ENCODE measurements at places on chromosomes 5 and 9.
A peak's percentile ranks its signal among the peaks of the same experiment; 100 is the strongest.

DNA sequence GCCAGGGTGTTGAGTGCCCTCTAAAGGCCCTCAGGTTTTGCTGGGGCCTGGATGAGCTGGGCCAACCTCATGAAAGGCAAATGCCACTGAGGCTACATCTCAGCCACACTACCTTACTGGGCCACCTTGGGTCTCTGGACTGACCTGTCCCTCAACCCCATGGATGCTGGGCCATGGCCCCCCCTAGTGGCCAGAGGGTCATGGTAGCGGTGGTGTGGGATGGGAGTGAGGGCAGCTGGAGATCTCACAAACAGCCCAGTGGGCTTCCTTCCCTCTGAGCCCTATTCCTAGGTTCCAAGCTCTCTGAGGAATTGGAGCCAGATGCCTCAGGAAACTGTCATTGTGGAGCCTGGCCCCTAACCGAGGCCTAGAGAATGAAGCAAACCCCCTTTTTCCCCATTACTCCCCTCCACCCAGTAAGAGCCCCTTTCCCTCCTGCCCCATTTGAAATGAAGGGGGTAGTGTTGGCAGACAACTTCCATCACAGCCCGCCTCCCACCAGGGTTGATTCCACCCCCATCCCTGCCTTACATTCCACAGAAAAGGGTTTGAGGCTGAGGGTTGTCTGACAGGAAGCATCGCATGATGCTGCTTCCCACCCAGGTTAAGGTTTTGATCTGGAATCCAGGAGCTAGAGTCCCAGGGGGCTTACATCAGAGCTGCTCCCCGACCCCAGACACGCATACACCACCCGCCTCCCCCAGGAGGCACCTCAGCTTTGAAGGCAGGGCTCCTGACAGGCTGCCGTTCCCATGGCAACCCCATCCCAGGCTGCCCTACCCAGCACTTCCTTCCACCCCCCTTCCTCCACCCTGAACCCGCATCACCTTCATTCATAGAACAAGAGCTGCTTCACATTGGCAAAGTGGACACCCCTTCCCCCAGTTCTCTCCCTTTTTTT lies 63.9 kb downstream of the PCDH1 start:
- peak; percentile 45 for DNase-seq

DNA sequence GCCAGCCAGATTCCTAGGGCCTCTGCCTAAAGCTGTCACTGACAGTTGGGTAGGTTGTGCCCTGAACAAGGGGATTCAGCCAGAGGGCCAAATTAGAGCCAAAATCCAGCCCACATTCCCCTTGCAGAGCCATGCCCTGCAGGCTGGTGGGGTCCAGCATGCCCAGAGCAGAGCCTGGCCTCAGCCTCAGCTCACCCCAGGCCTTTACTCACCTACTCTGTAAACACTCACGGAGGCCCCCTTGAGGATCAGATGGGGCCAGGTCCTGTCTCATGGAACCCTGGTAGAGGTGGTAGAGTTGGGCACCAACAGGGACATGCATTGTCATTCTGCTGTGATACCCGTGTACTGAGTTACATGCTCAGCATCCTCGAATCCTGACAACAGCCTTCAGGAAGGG lies 74.9 kb downstream of the LMX1B start:
- DNase-seq, result no peak

DNA sequence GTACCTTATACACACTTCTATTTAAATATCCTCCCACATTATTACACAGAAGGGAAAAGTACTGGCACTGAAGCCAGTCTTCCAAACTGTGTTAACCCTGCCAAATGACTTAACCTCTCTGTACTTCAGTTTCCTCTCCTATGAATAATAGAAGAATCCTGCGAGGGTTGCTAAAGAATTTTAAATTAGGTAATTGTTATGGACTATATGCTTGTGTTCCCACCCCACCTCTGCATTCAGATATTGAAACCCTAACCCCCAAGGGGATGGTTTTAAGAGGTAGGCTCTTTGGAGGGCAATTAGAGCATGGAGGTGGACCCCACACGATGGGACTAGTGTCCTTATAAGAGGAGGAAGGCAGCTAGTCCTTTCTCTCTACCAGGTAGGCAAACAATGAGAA lies 72.7 kb downstream of the TTLL11 start:
- DNase-seq, result no peak

DNA sequence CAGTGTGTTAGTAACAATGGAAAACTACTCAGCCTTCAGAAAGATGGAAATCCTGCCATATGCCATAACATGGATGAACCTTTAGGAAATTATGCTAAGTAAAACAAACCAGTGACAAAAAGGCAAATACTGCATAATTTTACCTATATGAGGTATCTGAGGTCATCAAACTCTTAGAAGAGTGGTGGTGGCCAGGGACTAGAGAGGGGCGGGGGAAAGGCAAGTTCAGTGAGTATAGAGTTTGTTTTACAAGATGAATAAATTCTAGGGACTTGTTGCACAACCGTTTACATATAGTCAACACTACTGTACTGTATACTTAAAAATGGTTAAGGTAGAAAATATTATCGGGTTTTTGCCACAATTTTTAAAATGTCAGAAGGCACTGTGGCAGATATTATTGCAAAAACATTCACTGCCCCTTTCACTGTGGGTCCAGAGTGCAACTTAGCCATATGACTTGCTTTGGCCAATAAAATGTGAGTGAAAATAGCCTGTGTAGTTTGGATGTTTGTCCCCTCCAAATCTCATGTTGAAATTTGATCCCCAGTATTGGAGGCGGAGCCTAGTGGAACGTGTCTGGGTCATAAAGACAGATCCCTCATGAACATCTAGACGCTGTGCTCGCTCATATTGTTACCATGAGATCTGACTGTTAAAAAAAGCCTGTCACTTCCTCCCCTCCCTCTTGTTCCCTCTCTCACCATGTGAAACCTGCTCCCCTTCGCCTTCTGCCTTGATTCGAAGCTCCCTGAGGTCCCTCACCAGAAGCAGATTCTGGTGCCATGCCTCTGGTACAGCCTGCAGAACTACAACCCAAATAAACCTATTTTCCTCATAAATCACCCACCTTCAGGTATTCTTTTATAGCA lies 9.5 kb downstream of the ZNF367 start:
- no peak for DNase-seq

DNA sequence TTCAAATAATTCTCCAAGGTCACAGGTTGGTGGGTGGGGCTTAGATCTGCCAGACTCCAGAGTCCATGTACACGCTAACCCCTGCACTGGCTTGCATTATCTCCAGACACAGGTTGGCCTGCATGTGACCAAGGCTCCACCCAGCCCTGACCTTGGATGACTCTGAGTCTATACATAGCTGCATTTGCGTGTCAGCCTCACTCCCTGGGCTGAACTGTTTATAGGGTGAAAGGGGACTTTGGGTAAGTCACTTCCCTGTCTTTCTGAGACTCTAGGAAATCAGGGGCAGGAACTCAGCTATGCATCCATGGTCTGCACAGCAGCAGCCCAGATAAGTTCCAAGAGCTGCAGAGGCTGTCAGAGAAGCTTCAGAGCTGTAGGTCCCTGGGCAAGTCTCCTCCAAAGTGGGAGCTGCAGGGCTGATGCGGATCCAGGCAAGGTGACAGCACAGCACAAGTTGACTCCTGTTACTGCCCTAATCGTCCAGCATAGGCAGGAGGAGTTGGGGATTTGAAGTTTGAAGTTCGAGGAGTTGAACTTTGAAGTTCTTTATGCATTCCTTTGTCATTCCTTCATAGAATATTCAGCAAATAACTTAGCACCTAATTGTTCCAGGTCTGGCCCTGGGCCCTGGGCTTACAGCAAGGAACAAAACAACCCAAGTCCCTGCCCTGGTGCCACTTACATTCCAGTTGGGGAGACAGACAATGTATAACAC lies 53.4 kb downstream of the SLC22A5 start:
- no peak for DNase-seq

DNA sequence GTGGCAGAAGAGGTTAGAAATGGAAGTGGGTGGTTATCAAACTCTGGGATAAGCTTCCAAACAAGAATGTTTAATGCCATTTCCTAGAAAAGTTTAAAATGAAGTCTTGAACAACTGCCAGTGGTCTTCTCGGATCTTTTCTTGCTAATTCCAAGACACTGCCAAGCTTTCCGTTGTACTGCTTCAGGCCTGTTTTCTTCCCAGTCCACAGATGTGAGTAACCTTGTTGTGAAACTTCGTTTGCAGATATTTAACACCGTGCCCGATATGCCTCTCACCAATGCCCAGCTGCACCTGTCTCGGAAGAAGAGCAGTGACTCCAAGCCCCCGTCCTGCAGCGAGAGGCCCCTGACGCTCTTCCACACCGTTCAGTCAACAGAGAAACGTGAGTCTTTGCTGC lies 269.8 kb downstream of the NR3C1 start:
- no peak for DNase-seq

DNA sequence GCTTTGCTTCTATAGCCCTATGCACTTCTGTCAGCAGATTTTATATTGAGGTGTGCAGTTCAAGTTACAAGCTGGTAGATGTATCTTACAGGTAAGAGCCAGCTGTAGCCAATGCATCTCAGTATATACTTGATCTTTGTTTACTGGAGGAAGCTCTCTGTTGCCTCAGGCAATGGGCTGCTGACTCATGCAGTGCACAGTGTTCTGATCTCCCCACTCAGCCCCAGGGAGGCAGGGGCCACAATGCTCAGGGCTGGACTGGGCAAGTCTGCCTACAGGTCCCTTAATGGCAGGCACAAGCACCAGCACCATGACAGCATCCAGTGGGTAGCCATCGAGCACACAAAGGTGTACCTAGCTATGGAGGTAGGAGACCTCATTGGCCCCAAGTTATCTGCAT lies 178.8 kb upstream of the CDH10 start:
- no peak for DNase-seq

DNA sequence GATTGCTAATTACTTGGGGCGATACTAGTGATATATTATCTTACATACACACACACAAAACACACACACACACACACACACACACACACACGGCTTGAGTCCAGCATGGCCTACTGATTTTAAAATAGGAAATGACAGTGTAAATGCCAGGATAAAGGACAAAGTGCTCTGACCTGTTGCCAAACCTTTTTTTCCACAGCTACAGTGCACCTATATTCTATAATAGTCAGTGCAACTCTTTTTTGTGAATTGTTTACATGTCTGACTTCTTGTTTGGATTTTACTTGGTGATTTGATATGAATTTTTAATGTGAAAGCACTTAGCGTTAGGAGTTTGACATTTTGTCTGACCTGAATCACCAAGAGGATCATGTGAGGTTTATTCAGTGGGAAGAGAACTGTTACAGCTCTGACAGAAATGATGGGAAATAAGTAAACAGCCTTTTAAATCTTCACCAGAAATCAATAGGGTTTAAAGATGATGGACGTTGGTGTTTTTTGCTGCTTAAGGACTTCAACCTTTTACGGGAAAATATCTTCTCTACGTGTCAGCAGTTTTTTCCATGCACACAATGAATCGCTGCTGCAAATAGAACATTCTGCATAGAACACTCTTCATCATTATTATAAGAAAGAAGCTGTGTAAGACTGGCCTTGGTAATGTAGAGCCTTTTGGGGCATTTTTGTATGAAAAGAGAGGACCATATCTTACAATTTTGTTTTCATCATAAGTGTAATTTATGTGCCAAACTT lies 218.5 kb downstream of the RANBP17 start:
- no peak for DNase-seq

GRCh38 chr9:101271102-101271501 lies 113.7 kb downstream of the BAAT start:
- no peak for DNase-seq

DNA sequence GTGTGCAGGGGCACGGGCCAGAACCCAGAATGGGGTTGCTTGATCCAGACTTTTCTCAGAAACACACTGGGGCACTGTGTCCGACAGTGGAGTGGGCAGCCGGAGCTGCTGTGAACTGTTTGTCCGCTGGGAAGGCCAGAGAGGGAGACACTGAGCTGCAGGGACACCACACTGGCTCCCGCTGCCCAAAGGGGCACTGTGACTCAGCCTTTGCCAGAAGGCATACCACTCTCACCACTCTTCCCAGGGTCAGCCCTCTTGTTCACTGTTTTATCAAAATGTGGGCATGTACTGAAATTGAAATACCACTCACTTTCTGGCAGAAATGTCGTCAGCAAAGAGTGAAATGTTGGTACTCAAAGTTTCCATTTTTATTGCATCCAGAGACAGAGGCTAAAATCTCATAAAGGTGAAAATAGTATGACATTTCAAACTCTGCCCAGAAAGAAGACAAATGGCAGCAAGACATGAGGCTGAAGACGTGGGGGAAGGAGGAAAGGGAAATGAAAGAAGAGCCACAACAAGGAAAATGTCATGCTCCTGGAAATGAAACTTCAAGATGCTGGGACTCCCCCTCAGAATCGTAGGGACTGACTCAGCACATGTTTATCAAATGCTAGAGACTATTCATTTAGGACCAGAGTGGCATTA lies 4.5 kb upstream of the IL7R start:
- DNase-seq, result no peak

DNA sequence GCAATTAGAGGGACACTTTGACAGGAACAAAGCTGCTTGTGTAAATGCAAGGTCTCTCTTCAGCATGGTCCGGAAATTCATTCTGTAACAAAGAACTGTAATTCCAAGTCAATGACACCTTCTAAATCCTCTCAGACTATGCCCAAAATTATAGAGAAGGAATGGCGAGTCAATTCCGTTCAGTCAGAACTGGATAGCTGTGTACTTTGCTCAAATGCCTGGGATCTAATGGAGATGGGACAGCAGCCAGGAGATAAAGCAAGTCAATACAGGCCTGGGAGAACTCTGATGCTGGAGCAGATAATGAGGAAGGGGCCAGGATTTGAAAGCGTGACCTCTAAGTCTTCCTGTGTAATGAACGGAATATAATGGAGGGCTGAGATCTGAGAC lies 96.4 kb upstream of the SPRY4 start:
- DNase-seq, result no peak

DNA sequence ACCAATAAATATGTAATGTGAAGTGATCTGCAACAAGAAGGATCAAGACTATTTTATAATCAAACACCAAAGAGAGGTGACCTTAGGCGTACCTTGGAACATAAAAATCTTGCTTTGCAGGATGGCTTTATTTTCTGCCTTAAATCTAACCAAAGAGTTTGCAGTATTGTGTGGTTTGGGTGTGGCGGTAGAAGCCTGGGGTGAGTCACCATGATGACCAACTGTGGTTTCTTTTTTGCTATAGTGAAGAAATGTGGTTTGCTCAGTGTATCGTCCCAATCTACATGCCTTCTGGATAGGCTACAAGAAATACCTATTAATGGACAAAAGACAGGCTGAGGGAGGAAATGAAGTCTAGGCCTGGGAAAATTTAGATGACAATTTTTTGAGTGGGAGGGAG lies 5.1 kb upstream of the CAST start:
- DNase-seq, result no peak

DNA sequence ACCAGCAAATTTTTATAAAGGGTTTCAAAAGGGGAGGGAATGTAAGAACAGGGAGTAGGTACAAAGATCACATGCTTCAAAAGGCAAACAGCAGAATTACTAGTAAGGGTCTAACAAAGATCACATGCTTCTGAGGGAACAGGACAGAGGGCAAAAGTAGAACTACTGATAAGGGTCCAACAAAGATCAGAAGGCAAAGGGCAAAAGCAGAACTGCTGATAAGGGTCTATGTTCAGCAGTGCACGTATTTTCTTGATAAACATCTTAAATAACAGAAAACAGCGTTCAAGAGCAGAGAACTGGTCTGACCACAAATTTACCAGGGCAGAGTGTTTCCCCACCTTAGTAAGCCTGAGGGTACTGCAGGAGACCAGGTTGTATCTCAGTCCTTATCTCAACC lies 469.5 kb upstream of the PIK3R1 start:
- no peak for DNase-seq
